ENCODE measurements at places on chromosomes 4 and X.
A peak's percentile ranks its signal among the peaks of the same experiment; 100 is the strongest.

- H3K36me3 ChIP-seq: no peaks in the 10 kb centered on the region
- no peak for DNase-seq
- H3K27me3 ChIP-seq: no peaks in the 10 kb centered on the region
- H3K27ac ChIP-seq: no peak overlapping the region
Measured at GRCh38 chrX:29295987-29296680, 708.9 kb downstream of the IL1RAPL1 start.

GRCh38 chr4:126647756-126648397 is 984.9 kb upstream of the INTU start:
- no peaks in the 10 kb centered on the region for H3K27me3 ChIP-seq
- no peaks in the 10 kb centered on the region for H3K4me1 ChIP-seq
- no peak overlapping the region for H3K27ac ChIP-seq
- DNase-seq: no peak
- no peak overlapping the region for H3K4me3 ChIP-seq
- no peaks in the 10 kb centered on the region for H3K36me3 ChIP-seq

DNA sequence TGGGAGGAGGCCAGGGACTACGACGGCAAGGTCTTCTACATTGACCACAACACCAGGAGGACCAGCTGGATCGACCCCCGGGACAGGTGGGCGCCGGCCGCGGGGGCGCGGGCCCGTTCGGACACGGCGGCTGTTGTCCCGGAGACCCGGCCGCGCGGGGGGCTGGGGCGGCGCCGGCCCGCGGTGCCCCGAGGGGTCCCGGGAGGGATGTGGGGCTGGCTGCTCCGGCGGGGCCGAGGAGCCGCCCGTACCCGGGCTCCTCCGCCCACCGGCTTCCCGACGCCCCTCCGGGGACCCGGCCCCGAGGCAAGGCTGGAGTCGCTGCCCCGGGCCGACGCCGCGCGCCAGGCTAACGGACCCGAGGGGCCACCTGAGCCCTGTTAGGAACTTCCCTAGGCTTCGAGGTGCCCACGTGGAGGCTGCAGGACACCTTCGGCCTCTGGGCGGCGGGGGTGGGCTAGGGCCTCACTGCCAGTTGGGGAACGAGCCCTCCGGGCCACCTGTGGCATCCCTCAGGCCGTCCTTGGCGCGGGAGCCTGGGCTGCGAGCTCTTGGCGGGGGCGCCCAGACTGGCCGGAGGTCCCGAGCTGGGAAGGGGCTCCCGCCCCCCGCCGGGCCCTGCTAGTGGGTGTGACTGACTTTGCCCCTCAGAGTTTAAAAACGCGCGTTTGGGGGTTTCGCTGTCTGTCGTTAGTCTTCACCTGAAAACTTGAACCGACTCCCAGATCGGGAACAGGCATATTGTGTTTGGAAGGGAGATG is 660 bp downstream of the WWC2 start:
- H3K4me1 ChIP-seq: peaks cover 19% of the 10 kb centered on the region
- H3K36me3 ChIP-seq: no peaks in the 10 kb centered on the region
- no peak overlapping the region for H3K27ac ChIP-seq
- peaks cover 8% of the 10 kb centered on the region for H3K27me3 ChIP-seq
- H3K4me3 ChIP-seq: peak overlapping the region; percentile 75

DNA sequence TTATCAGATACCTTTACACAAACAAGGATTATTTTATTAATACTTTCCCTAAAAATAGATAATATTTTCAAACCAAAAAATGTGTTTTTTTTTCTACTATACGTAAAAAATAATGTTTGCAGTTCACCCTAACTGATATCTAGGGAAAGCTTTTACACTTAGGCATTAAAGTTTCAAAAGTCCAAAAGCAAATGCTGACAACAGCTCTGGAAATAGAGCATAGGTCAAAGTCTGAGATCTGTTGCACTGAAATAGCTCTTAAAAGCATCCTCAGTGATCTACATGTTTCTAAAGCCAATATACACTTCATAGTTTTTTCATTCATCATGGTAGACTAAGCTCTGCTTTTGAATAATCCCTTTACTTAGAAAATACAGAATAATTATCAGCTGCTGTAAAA is 222.8 kb downstream of the TRAM1L1 start:
- H3K36me3 ChIP-seq: no peaks in the 10 kb centered on the region
- H3K27ac ChIP-seq: no peak overlapping the region
- H3K4me3 ChIP-seq: no peak overlapping the region

DNA sequence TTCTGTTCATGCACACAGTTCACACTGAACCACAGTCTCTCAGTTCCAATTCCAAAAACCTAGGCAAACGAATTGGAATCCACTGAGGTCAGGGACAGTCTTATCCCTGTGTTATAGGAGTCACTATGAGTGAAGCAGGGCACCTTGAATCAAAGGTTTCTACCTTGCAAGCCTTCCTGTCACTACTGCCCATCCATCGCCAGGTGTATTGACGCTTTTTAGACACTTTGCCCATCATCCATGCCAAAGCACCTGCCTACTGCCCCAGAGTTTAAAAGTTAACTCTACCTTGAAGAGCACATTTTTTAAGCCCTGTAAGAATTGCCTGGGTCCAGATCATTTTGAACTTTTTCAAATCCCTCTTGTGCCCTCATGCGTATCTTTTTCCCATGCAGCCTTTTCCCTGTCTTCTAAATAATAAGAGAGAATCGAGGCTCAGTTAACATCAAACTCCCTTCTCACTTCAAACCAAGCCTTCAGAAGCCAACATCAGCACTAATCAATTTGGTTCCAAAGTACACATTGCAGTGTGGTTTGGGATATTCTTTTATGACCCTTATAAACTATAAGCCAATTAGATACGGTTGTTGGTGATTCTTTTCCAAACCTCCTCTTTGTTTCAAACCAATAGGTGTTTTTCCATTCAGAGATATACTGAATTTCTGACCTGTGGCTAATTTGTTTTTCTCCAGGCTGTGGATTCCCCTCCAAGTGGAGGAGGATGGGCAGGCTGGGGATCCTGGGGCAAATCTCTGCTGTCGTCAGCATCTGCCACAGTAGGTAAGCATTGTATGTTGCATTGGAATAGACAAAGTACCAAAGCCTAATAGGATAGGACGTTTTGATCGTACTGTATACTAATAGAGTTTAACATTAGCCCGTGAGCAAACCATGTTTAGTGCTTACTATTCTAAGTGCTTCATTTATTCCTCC is 23.7 kb downstream of the FAM114A1 start:
- DNase-seq: no peak
- no peaks in the 10 kb centered on the region for H3K27me3 ChIP-seq
- no peaks in the 10 kb centered on the region for H3K4me1 ChIP-seq
- no peak overlapping the region for H3K27ac ChIP-seq
- H3K4me3 ChIP-seq: no peak overlapping the region

DNA sequence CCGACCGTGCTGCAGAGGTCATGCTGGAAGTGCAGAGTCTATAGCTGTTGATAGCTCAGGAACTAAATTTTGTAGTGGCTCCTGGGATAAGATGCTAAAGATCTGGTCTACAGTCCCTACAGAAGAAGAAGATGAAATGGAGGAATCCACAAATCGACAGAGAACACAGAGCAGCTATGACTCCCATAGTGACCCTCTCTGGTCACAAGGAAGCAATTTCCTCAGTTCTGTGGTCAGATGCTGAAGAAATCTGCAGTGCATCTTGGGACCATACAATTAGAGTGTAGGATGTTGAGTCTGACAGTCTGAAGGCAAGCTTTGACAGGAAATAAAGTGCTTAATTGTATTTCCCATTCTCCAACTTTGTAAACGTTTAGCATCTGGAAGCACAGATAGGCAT is 8.8 kb downstream of the MANBA start:
- H3K27me3 ChIP-seq: no peaks in the 10 kb centered on the region
- DNase-seq: no peak
- H3K4me3 ChIP-seq: no peak overlapping the region
- H3K4me1 ChIP-seq: no peaks in the 10 kb centered on the region

- H3K27me3 ChIP-seq: no peaks in the 10 kb centered on the region
- no peak for DNase-seq
- H3K27ac ChIP-seq: no peak overlapping the region
- H3K36me3 ChIP-seq: no peaks in the 10 kb centered on the region
Measured at GRCh38 chrX:40402831-40403533, 177.8 kb upstream of the ATP6AP2 start.

GRCh38 chr4:97238956-97239666 is 904.2 kb downstream of the STPG2 start:
- no peaks in the 10 kb centered on the region for H3K36me3 ChIP-seq
- H3K4me3 ChIP-seq: no peak overlapping the region
- no peaks in the 10 kb centered on the region for H3K27me3 ChIP-seq
- DNase-seq: no peak
- no peak overlapping the region for H3K27ac ChIP-seq

DNA sequence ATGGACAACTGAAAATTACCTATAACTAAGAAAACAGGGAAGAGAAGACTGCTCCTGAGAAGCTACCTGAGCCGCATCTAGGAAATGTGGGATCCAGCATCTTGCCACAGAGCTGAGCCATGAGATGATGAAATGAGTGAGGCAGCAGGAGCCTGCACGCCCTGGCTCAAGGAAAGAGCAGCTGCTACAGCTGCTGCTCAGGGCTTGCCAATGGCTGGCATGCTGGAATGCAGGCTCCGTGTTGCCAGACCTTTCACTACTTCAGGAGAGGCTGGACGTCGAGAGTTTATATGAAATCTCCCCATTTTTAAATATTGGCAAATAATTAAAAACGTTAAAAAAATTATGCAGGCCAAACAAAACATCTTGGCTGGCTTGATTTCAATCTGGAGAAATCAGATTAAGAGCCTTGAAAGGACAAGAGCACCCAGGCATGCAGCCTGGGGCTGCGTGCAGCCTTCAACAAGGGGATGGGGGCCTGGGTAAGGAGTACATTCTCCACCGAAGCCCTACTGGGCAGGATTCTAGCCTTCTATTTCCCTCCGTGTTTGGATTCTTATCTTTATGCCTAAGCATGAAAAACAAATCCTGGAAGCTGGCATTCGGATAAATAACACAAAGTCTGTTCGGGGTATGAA is 227.6 kb downstream of the NR3C2 start:
- no peak for DNase-seq
- no peaks in the 10 kb centered on the region for H3K36me3 ChIP-seq
- H3K4me3 ChIP-seq: no peak overlapping the region
- H3K27ac ChIP-seq: no peak overlapping the region
- H3K4me1 ChIP-seq: peaks cover 12% of the 10 kb centered on the region
- H3K27me3 ChIP-seq: no peaks in the 10 kb centered on the region

- no peak for DNase-seq
- no peaks in the 10 kb centered on the region for H3K36me3 ChIP-seq
- no peak overlapping the region for H3K4me3 ChIP-seq
- H3K4me1 ChIP-seq: no peaks in the 10 kb centered on the region
Measured at GRCh38 chrX:67622053-67622585, 78.3 kb downstream of the AR start.

DNA sequence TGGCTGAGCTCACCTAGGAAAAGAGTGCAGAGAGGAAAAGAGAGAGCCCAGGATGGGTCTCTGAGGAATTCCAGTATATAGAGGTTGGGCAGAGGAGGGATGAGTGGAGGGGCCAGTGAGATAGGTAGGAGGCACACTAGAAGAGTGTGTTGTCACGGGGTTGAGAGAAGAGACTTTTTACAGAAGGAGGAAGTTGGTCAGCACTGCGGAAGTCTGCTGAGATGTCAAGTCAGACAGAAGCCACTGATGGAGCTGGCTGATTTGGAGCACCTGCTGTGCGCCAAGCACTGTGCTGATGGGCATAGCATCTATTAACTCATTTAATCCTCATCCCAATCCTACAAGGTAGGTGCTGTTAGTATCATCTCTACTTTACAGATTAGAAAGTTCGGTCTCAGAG is 60.4 kb downstream of the EFNB1 start:
- H3K27me3 ChIP-seq: no peaks in the 10 kb centered on the region
- no peak overlapping the region for H3K4me3 ChIP-seq
- DNase-seq: no peak
- H3K36me3 ChIP-seq: no peaks in the 10 kb centered on the region

DNA sequence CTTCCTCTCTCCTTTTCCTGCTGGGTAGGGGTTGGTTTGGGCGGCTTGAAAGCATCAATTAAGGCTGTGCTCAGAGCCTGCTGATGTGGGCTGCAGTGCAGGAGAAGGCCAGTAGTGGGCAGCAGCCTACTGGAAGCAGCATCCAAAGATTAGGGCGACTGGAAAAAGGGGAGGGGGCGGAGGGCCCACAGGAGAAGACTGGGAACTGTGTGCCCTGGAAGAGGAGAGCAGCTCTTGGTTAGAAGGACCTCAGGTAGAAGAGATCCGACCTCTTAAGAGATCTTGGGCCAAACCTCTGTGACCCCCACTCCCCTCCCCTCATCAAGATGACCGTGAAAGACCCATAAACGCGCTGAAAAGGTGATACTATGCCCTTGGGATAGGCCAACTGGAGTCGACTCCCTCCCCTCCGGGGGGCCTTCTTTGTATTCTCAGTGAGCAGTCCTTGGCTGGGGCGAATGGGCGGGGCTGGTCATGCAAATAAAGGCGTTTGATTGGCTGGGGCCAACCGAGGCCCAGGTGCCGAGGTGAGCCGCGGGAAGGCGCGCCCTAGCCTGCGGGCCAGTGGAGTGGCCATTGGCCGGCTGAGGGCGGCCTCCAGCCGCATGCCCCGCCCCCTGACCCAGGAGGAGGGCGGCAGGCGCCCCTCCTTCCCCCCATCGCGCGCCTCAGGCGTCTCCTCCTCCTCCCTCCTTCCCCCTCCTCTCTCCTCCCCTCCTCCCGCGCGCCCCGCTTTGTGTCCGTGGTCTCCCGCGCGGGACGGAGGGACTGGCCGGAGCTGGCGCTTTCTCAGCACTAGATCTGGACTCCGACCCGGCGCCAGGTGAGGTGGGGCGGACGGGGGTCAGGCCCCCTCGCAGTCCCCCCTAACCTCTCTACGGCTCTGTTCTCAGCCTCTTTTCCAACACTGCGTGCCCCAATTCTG is 10.1 kb downstream of the DLG3 start:
- H3K4me3 ChIP-seq: peak overlapping the region; percentile 67
- peaks cover 40% of the 10 kb centered on the region for H3K4me1 ChIP-seq
- H3K36me3 ChIP-seq: peaks cover 2% of the 10 kb centered on the region
- H3K27ac ChIP-seq: peak overlapping the region; percentile 61
- DNase-seq: peak; percentile 44
- H3K27me3 ChIP-seq: no peaks in the 10 kb centered on the region

GRCh38 chr4:161564230-161564834 is 599.5 kb downstream of the FSTL5 start:
- H3K36me3 ChIP-seq: no peaks in the 10 kb centered on the region
- no peaks in the 10 kb centered on the region for H3K27me3 ChIP-seq
- no peaks in the 10 kb centered on the region for H3K4me1 ChIP-seq
- H3K27ac ChIP-seq: no peak overlapping the region

- no peaks in the 10 kb centered on the region for H3K4me1 ChIP-seq
- no peaks in the 10 kb centered on the region for H3K36me3 ChIP-seq
- no peak for DNase-seq
- H3K4me3 ChIP-seq: no peak overlapping the region
- H3K27ac ChIP-seq: no peak overlapping the region
- H3K27me3 ChIP-seq: peaks cover 9% of the 10 kb centered on the region
Measured at GRCh38 chrX:17377091-17377717, 2.2 kb downstream of the NHS start.

GRCh38 chrX:155070975-155071693 is at the start of the genes BRCC3, CMC4 and MTCP1:
Gene BRCC3 (plus strand): TSS chrX:155071508. CDS start chrX:155071528, 20 bp downstream.
Gene CMC4 (minus strand): TSS chrX:155071136. CDS start chrX:155064023, 7,113 bp downstream.
Gene MTCP1 (minus strand): TSS chrX:155071136. CDS start chrX:155066010, 5,126 bp downstream.
- peaks cover 15% of the 10 kb centered on the region for H3K4me1 ChIP-seq
- peak within 1 kb of the TSS; percentile 83 for H3K4me3 ChIP-seq
- H3K27ac ChIP-seq: peak within 1 kb of the TSS; percentile 84
- H3K36me3 ChIP-seq: peaks cover 18% of the 10 kb centered on the region
- H3K27me3 ChIP-seq: no peaks in the 10 kb centered on the region

GRCh38 chr4:17817027-17817426 is 6.2 kb downstream of the NCAPG start:
- H3K27ac ChIP-seq: no peak overlapping the region
- no peaks in the 10 kb centered on the region for H3K4me1 ChIP-seq
- H3K4me3 ChIP-seq: no peak overlapping the region
- H3K36me3 ChIP-seq: no peaks in the 10 kb centered on the region
- no peaks in the 10 kb centered on the region for H3K27me3 ChIP-seq
